ENCODE measurements at places on chromosomes 1 and 21. TPM values are rescaled to one million over a fixed set of nuclear protein-coding genes. Genes with fewer than 3 reads are reported as not detected.

The INKA2 gene
- total RNA-seq: 2.6 TPM

The OPTC gene
- not detected for total RNA-seq

The C1orf56 gene
- total RNA-seq: 1.7 TPM

The AUNIP gene
- total RNA-seq: 0.33 TPM

The F3 gene
- 3.8 TPM for total RNA-seq

The FAM229A gene
- total RNA-seq: 2.3 TPM

The CCDC185 gene
- total RNA-seq: 0.17 TPM

The TSACC gene
- total RNA-seq: not detected

The RIIAD1 gene
- total RNA-seq: not detected

The PTAFR gene
- 0.15 TPM for total RNA-seq

The OR2L8 gene
- total RNA-seq: not detected

The TMEM125 gene
- total RNA-seq: not detected

The HSPA6 gene
- total RNA-seq: 6.5 TPM

The MNDA gene
- total RNA-seq: not detected

The LRIG2 gene
- total RNA-seq: 19.5 TPM

The RABGAP1L gene
- total RNA-seq: 35.4 TPM

The PAQR6 gene
- 0.66 TPM for total RNA-seq

The OR10Z1 gene
- not detected for total RNA-seq

The ATP6V1G3 gene
- not detected for total RNA-seq

The GPA33 gene
- not detected for total RNA-seq
